ENCODE measurements at places on chromosomes 2 and 18. TPM values are rescaled to one million over a fixed set of nuclear protein-coding genes. Genes with fewer than 3 reads are reported as not detected.
A peak's percentile ranks its signal among the peaks of the same experiment; 100 is the strongest.

CLEC4F gene
- total RNA-seq: 8.9 TPM

DNA sequence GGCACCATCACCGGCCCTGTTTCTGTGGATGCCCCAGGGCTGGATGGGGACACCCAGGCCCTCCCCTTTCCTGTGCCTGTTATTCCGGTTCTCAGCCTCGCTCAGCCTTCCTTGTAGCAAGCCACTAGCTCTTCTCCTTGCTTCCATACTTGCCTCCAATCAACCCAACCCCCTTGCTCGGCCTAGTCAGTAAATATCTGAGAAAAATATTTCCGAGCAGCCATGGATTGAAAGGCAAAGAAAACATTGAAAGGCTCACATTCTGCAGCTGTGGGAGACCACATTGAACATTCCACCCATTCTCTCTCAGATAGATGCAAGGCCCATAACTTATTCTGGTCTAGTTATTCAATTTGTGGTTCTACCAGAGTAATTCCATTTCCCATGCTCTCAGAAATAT lies 114.9 kb downstream of the SPP2 start:
- peak overlapping the region; percentile 21 for H3K27ac ChIP-seq
- no peak for DNase-seq
- H3K36me3 ChIP-seq: no peaks in the 10 kb centered on the region
- no peak overlapping the region for H3K4me3 ChIP-seq

DNA sequence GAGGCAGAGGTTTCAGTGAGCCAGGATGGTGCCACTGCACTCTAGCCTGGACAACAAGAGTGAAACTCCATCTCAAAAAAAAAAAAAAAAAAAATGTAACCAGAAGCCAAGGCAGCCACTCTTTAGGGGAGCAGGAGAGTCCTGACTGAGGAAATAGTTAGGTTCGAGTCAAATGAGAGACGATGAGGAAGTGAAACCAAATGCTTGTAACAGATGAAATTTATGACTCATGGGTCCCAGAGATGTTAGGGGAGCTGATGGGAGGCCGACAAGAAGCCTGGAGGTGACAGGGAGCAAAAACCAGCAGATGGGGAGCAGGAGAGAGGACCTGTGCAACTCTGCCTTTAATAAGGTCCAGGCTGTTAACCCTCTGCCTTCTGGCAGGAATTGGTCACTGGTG lies 756.1 kb upstream of the DDX18 start:
- DNase-seq: no peak

DNA sequence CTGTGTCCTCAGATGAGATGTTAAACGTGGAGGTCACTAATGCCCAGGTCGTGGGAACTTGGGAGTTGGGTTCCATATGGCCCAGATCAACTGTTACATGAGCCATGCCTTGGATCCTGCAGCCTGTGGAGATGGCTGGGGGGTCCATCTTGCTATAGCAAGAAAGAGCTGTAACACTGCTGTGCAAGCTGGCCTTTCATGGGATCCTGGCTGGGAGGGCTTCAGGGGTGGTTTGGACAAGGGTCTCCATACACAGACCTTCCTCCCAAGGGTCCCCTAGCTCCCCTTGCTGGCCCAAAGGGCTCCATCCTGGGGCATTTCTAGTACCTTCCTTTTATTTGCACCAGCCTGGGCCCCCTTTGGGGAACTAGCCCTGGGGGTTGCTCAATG lies 337.7 kb downstream of the DYSF start:
- no peaks in the 10 kb centered on the region for H3K27me3 ChIP-seq
- H3K36me3 ChIP-seq: no peaks in the 10 kb centered on the region
- no peaks in the 10 kb centered on the region for H3K4me1 ChIP-seq

- H3K27ac ChIP-seq: no peak overlapping the region
- DNase-seq: no peak
- H3K36me3 ChIP-seq: no peaks in the 10 kb centered on the region
- peaks cover 11% of the 10 kb centered on the region for H3K27me3 ChIP-seq
- peaks cover 2% of the 10 kb centered on the region for H3K4me1 ChIP-seq
- no peak overlapping the region for H3K4me3 ChIP-seq
Observed at GRCh38 chr2:75428646-75429443, 131.9 kb downstream of the EVA1A start.

Measured in natural killer cell treated with Interleukin-12 subunit alpha and Interleukin-12 subunit beta and Interleukin-15 and Interleukin-18, amount 100 ng/mL, for 72 hours (primary cell).